ENCODE measurements at places on chromosomes 2 and 18.

DNA sequence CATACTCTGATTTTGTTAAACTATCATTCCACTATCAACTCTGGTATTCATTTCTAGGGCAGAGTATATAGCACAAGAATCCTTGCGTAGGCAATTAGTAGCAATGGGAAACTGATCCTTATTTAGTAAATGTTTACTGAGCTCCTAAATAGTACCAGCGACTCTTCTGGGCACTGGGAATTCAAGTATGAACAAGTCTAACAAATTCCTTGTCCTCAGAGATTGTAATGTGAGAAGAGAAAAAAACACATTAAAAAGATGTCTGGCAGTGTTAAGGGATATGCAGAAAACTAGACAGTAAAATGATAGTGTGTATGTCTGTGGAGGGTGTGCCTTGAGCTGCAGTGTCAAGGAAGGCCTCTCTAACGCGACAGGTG lies 721 bp downstream of the METTL5 start:
- DNase-seq: no peak

DNA sequence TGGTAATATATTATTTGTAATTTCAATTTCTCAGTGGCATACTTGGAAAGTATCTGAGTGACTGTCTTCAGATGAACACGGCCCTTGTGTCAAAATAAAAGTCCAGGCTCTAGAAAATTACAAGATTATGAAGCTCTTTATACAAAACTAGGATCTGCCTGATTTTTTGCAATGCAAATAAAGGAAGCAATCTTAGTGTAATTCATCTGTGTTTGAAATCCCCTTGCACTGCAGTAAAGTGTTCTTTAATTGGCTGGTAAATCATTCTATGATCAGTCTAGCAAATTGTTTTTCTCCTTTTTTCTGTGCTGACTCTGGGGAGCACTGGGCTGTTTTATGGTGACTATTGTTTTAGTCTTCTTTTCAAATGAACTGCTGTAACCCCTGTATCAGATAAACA lies 1039.0 kb downstream of the SOCS6 start:
- DNase-seq: no peak

- DNase-seq: no peak
Observed at GRCh38 chr2:170660409-170660808, 54.7 kb upstream of the SP5 start.

- no peak for DNase-seq
Observed at GRCh38 chr2:220334210-220334609, 706.8 kb downstream of the SLC4A3 start.

GRCh38 chr2:41940060-41940744 lies 107.6 kb upstream of the PKDCC start:
- no peak for DNase-seq

DNA sequence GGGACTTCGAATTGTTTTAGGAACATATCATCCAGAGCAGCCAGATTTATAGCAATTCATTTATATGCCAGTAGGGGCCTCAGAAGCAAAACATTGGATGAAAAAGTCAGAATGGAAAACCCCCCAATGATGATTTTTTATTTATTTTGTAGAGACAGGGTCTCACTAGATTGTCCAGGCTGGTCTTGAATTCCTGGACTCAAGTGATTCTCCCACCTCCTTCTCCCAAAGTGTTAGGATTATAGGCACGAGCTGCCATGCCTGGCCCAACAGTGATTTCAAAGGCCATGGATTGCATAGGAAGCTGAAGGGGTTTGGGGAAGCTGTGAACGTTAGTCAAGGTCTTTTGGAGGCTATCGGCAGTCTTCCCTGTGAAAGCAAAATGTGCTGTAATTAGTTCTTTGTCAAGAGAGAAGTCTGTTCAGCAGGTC lies 21.9 kb upstream of the MCFD2 start:
- DNase-seq: peak; percentile 50

- no peak for DNase-seq
Observed at GRCh38 chr2:44944952-44945612, 3.6 kb downstream of the SIX3 start.
